ENCODE measurements at places on chromosomes 16 and 17.

GRCh38 chr17:82815790-82816305 is 24.0 kb downstream of the ZNF750 start:
- no peak for DNase-seq

DNA sequence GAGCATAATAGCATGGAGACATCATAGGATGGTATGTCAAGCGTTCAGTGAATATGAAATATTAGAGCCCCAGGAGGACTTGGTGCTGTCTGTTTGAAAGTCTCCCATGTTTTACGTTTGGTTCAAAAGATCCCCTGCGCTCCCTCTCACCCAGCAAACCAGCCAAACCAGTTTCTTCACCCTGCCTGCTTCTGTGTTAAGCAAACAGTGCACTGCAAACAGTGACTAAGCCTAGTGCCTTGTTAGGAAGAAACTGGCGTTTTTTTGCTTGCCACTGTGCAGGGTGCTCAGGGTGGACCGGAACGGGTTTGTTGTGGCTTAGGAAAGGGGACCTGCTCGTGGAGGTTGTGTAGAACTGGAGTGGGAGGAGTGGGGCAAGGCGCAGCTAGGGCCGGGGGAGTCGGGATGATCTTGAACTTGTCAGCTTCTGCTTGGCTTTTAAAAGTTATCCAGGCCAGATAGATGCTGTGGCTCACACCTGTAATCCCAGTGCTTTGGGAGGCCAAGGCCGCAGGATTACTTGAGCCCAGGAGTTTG is 7.7 kb downstream of the CDH1 start:
- no peak for DNase-seq

- no peak for DNase-seq
These were observed 3.1 kb downstream of the ALDH3A2 start for GRCh38 chr17:19651451-19652238.

DNA sequence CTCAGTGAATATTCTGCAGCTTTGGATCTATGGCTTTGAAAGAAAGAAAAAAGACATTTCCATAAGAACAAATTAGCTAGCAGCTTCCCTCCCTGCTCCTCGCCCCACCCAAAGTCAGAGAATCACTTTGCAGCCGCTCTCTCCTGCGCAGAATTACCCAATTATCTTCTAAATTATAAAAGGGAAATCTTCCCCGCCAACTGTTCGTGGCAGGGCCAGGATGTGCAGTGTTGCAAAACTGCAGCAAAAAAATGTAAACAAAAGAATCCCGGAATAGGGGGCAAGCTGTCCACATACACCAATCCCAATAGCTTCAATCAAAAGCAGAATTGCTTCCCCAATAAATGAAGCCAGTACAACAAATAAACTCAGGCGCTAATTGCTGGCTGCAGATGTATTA is 510.6 kb downstream of the RBFOX1 start:
- no peak for DNase-seq

- DNase-seq = no peak
These were observed 174.7 kb downstream of the HS3ST3A1 start for GRCh38 chr17:13426991-13427390.

All from fibroblast of the aortic adventitia (primary cell).